EL (cell line): ENCODE measurements at places on chromosomes 2 and 18.
A peak's percentile ranks its signal among the peaks of the same experiment; 100 is the strongest.

GRCh38 chr18:34880882-34881834 lies 160.1 kb upstream of the MAPRE2 start:
- DNase-seq, result peak; percentile 7

DNA sequence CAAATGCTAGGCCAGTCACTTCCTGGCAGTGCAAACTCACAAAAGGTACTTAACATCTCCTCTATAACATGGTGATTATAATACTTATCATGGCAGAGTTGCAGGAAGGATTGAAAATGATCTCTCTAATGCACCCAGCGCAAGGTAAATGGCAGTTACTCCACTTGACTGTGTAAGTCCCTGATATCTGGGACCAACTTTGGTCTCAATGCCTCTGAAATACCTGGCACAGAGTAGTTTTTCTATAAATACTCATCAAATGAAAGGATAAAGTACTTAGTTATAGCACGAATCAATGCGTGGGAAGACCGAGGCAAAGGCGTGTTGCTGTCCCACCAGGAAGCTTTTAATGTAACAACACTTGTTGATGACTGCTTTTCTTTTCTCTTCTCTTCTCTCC lies 24.8 kb downstream of the LRRC30 start:
- DNase-seq, result no peak

GRCh38 chr2:194319222-194319992 lies 1337.6 kb upstream of the SLC39A10 start:
- DNase-seq, result no peak

- no peak for DNase-seq
Measured at GRCh38 chr2:39855856-39856255, 76.8 kb upstream of the THUMPD2 start.

DNA sequence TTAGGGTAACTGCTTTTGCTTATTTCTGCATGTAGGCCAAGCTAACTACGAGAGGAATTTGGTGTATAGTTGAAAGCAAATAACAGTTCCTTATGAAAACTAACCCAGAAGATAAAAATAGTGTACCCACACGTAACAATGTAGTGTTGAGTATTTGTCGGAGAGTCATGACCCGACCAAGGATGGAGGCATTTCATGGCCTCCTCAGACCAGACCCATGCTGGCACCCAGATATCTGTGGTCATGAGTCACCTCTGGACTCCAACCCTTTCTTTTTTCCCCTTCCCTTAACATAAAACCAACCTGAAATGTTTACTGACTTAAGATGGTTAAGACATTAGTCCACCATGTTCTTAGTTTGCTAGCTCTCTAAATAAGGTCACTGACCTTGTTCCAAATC lies 318.7 kb downstream of the NOL4 start:
- DNase-seq, result no peak

GRCh38 chr18:61471942-61472341 lies 138.7 kb downstream of the CDH20 start:
- DNase-seq, result no peak

DNA sequence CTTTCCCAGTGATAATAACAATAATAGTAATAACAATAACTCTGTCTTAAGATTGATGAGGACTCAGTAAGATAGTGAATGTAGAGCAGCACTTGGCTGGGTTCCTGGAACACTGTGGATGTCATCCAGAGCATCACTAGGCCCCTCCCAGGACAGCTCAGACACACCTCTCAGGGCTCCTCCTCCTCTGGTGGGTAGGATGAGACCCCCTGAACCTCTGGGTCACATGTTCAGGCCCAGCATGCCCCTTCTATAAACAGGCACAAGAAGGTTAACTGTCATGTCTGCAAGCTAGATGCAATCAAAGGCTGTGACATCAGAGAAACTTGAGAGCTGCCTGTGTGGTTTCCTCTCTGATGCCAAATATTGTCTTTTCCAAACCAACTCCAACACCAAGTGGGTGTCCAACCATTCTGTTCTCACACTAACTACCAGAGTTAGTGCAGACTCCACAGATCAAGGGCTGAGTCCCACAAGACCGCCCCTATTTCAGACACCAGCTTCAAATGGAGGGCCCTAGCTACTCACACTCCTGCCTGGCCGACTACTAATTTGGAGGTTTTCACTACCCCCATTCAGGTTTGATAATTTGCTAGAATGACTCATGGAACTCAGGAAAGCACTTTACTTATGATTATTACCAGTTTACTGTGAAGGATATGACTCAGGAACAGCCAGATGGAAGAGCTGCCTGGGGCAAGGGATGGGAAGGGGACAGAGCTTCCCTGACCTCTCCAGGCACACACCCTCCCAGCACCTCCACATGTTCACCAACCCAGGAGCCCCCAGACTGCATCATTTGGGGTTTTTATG lies 46.4 kb upstream of the BZW1 start:
- DNase-seq, result peak; percentile 95

DNA sequence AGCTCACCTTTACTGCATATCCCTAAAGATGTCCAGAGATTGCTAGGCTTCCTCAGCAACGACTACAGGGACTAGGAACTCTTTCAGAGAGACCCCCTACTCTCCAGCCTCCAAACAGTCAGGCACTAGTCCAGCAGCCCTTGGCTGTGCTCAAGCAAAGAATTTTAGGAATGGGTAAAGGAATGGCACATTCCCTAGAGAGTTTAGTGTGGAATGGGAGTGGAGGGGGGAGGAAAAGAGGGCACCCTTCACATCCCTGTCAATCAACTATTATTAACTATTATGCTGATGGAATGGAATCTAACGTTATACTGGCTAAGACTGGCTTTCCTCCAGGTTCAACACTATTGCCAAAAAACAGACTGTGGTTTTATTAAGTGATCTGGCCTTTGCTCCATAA lies 64.8 kb downstream of the IKZF2 start:
- peak; percentile 57 for DNase-seq

GRCh38 chr2:54967269-54967668 lies 83.0 kb downstream of the RTN4 start:
- no peak for DNase-seq

DNA sequence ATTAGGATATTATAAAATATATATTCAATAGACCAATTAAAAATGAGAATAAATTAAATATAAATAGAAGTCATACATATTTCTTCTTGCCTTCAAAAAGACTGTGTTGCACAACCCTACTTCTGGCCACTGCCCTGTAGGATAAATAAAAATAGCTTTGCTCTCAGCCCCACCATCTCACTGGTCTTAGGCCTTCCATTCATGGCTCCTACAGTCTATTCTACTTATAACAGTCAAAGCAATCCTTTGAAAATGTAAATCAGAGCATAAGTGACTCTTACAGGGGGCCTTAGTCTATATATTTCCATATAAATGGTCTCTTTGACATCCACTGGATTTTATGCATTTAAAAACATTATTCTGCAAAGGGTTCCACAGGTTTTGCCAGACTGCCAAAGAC lies 72.9 kb downstream of the KLF7 start:
- DNase-seq, result no peak

DNA sequence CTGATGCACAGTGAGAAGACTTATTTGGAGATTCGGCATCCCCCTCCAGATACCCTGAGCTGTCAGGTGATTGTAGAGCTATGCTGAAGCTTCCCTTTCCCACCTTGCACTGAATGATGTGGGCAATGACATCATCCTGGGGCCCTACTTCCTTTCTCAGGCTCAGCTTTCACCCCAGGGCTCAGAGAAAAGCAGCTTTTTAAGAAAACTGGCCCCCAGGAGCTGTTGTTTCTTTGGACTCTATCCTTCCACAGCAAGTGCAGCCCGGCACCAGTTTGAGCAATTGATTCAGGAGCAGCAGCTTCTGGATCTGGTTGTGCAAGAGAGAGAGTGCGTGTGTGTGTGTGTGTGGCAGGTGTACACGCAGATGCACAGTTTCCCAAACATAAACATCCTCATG lies 251.3 kb downstream of the ANAPC1 start:
- DNase-seq, result no peak

- DNase-seq, result peak; percentile 44
Measured at GRCh38 chr2:219446101-219446504, 11.5 kb downstream of the SPEG start.

DNA sequence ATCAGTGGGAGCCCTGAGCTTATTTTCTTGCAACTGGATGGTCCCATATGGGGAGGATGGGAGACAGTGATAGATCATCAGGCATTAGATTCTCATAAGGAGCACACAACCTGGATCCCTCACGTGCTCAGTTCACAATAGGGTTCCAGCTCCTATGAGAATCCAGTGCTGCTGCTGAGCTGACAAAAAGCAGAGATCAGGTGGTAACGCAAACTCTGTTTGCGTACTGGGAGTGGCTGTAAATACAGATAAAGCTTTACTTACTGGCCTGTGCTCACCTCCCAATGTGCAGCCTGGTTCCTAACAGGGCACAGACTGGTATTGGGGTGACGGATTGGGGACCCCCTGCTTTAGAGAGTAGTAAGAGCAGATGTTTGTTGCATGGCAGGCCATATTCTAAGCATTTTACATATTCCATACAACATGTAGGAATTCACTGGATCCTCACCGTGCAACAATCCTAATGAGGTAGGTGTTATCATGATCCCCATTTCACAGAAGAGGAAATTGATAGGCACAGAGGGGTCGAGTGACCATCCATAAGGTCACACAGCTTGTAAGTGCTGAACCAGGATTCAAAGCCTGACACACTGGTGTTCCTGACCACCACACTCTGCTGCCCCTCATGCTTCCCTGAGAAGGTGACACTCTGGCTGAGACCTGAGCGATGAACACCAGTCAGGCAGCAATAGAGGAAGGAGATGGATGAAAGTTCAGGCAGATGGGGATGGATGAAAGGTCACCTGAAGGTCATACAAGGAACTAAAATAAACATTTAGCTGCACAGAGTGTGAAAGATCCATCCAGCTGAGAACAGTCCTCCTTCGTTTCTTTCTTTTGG lies 15.7 kb upstream of the MAT2A start:
- DNase-seq, result no peak

- no peak for DNase-seq
Measured at GRCh38 chr2:47193607-47194006, 38.5 kb upstream of the STPG4 start.

DNA sequence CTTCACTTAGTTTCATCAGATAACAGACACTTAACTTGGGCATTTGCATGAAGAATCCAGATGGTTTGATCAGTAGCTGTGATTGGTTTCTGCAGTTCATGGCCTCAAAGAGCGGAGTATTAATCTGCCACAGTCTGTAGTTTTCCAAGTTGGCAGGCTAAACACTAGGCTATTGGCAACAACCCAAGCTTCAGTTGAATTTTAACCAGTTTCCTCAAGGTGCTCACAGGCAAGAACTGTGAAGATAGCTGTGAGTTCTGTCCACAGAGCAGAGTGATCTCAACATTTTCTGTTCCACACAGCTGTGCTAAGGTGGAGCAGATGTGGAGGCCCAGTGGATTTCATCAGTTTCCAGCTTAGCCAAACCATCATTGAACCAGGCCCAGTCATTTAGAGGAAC lies 469.5 kb upstream of the LINC00305 start:
- no peak for DNase-seq

DNA sequence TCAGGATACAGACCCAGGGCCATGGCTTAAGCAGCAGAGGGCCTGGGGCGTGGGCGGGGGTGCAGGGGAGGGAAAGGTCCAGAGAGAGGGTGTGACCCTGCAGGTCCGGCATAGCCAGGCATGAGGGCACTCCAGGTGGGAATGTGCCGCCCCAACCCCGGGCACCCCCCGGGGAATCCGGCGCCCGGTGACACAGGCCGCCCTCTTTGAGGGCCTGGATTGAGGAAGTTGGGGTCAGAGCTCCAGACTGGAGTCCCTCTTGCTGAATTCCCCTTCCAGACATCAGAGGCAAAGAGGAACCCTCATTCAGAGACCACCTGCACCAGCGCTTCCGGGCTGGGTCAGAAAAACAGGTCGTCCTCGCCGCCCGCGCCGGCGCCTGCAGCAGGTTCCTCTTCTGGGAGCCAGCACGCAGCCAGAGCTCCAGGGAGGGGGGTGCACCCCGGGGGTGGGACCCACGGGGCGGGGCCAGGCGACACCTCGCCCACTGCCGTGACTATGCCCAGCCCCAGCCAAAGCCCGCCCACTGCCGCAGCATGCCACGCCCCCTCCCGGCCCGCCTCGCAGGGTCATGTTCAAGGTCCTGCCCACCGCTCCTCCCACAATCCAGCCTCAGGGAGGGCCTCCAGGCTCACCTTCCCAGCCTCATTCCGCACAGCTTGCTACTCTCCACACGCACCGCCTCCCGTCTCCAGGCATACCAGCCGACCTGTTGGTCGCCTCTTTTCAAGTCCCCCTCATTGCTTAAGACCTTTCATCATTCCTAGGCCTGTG lies 98.3 kb upstream of the ID2 start:
- no peak for DNase-seq

- no peak for DNase-seq
Measured at GRCh38 chr2:238803996-238804870, 43.7 kb upstream of the TWIST2 start.

GRCh38 chr2:106581755-106582147 lies 94.6 kb downstream of the CD8B2 start:
- DNase-seq, result no peak

- peak; percentile 18 for DNase-seq
Measured at GRCh38 chr2:188601927-188602326, 310.3 kb downstream of the GULP1 start.

DNA sequence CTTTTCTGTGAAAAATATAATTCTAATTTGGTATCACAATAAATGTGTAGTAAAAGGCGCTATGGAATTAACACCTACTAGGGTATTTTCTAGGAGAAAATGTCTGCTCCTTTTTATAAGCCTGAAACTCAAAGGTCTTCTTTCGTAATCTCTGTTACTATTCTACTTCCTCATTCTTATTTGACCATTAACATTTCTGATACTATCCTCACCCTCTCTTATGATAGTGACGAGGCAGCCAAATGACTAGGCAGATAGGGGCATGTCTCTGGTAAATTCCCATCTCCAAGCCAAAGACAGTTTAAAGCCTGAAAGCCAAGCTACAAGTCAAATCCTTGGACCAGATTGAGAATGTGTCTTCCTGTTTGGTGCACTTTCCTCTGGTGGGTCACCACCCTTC lies 251.7 kb downstream of the LRRTM4 start:
- DNase-seq, result no peak

DNA sequence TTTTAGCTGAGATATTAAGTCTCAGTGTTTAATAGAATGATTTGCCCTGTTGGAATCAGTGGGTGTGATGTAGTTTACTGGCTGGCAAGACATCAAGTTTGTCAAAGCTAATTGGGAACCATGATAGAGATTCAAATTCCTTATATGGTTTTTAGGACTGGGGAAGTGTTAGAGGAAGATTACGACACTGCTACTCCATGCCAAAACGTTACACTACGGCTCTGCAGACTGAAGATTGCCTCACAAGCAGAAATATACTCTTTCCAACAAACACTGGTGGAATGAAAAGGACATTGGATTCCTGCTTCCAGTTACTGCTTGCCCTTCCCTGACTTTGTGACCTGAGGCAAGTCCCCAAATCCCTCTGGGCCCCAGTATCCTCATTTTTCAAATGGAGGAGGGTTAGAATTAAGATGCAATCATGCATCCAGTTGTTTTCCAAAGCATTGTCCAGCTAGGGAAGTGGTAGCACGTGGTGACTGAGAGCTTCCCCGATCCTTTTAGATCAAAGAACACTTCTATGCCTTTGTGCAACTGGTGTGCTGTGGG lies 147.6 kb downstream of the CDC42EP3 start:
- DNase-seq, result peak; percentile 31

GRCh38 chr18:67600181-67601180 lies 84.0 kb upstream of the DSEL start:
- peak; percentile 89 for DNase-seq
